ENCODE measurements at places on chromosomes 12 and 14.

- DNase-seq: no peak
Measured at GRCh38 chr12:13425766-13426165, 229.2 kb downstream of the EMP1 start.

GRCh38 chr12:94353130-94353529 lies 106.5 kb downstream of the CEP83 start:
- no peak for DNase-seq

DNA sequence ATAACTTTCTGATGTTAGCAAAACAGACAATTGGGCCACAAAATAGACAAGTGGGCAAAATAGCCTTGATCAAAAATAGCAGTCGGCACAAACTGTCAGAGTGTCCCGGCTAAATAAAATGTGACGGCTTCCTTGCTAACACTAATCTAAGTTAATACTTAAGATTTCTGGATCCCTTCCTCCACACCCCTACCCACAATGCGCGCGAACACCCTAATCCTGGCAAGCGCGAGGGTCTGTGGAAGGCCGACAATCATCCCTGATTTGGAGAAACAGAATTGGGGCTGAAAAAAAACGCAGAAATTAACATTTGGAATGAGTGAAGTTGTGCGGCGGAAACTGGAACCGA lies 489 bp downstream of the CEP290 start:
- DNase-seq: no peak

GRCh38 chr14:91380610-91381371 lies 36.8 kb downstream of the CCDC88C start:
- peak; percentile 81 for DNase-seq

DNA sequence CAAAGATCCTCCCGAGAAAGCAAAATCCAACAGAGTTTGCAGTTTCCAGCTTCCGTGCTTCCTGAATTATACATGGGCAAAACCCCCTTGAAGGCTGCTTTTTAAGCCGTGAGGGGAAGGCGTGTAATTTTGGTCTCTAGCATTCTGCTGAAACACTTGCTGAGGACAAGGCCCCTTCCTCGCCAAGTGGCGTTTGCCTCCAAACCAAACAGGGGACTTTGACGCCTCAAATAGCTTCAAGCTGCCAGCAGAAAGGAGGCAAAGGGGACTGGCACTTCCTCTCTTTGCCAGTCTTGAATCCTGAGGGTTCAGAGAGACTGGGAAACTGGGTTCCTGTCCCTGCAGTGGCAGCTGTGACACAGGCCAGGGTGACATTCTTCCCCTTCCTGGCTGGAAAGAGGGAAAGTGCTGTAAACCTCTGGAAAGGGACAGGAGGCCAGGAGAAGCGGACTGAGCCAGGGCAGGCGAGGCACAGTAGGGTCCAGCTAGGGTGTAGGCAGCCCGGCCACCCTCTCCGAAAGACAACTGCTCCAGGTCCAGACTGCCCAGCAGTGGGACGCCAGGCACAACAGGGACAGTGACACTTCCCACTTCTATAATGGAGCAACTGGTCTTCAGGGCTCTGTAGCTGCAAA lies 96.2 kb upstream of the MED13L start:
- no peak for DNase-seq

- DNase-seq: no peak
Measured at GRCh38 chr12:97321621-97322020, 141.0 kb upstream of the RMST start.

- no peak for DNase-seq
Measured at GRCh38 chr12:54692353-54692752, 44.2 kb upstream of the DCD start.

GRCh38 chr12:95179011-95179410 lies 38.3 kb downstream of the FGD6 start:
- no peak for DNase-seq

DNA sequence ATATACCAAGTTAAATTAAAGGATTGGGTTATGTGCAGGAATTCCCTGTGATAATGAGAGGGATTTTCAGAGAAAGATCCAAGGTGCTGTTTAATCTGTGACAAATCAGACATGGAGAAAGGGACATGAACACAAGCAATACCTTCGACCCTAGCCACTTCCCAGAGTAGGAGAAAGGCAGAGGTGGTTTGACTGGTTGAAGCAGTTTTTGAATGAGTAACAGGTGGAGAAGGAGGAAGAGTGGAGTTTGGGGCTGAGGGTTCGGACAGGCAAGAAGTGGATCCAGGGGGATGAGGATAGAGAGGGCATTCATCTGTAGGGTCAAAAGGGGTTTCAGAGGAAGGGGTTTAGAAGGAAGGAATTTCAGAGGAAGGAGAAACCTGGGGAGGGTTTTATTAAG lies 27.4 kb upstream of the A2M start:
- DNase-seq: no peak

DNA sequence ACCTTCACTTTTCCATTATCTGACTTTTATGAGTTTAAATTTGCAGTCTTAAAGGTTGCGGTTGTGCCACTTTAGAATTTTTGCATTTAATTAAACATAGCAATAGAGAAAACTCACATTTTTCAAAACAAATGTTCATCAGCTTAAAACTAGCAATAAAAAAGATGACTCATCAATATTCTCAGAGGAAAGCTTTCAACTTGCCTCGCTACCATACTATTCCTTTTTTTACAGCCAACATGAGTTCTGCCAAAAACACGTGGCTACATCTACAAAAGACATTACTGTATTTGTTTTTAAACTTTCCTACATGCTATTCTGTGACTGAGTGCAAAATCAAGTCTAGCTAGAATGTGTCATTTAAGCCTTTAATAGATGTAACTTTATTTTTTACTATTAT lies 497.1 kb downstream of the RPS29 start:
- DNase-seq: no peak

DNA sequence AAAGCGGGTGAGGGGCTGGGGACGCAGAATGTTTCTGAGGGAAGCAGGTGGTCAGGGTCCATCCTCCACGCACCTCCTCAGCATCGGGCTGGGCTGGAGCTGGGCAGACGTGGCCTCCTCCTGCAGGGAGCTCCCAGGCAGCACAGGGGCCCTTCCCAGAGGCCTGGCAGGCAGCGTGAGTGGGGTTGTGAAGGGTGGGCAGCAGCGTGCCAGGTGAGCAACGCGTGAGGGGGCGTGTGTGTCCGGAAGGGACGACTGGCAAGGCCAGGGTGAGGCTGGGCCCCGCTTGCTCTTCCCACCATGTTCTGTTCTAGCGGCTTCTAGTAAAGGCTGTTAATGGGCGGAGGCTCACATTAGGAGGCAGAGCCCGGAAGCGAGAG lies 17.1 kb downstream of the ANKRD9 start:
- DNase-seq: no peak

- no peak for DNase-seq
Measured at GRCh38 chr12:45731190-45731775, 1.8 kb downstream of the ARID2 start.

GRCh38 chr14:36716614-36717184 lies 55.0 kb downstream of the PAX9 start:
- DNase-seq: no peak

DNA sequence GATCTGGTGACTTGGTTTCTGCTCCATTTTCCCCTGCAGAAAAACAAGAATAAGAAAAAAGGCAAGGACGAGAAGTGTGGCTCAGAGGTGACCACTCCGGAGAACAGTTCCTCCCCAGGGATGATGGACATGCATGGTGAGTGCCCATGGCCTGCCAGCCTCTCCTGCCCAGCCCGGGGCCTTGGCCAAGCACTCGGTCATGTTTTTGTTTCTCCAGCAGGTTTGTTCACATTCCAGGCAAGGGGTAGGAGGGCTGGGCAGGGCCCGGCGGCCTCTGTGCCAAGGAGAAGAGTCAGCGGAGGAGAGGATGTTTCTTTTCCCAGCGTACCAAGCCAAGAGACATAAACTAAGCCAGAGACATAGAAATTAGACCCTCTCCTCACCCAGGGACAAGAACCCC lies 13.6 kb downstream of the BCL7A start:
- DNase-seq: no peak

DNA sequence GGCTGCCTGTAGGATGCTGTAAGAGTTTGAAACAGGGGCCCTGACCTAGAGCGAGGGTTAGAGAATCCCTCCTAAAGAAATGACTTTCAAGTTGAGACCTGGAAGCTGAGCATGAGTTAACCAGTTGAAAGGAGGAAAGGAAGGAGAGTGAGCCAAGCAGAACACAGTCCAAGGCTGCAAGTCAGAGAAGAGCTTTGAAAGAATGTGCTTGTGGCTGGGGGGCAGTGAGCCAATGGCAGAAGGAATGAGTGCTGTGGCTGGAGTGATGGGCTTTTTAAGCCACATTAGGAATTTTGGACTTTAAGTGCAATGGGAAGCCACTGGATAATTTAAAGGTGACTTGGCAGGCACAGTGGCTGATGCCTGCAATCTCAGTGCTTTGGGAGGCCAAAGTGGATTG lies 18.1 kb downstream of the CDKN1B start:
- no peak for DNase-seq

DNA sequence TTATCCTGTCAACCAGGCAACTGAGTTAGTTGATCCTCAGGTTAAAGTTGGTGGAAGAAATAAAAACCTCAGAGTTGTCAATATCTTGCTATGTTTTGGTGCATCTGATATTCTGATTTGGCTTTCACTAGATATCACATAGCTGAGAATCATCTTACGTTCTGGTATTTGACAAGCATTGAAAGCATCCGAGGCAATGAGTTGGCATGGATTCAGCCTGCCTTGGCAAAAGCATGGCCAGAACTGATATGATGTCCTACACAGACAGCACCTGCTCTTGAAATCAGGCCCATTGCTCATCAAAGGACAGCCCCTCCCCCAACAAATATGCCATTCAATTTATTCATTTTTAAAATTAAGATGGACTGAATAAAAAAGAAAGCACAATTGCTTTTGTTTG lies 320.7 kb upstream of the ATP2B1 start:
- DNase-seq: peak; percentile 67

- DNase-seq: peak; percentile 17
Measured at GRCh38 chr14:77615361-77616132, 890 bp downstream of the SPTLC2 start.

DNA sequence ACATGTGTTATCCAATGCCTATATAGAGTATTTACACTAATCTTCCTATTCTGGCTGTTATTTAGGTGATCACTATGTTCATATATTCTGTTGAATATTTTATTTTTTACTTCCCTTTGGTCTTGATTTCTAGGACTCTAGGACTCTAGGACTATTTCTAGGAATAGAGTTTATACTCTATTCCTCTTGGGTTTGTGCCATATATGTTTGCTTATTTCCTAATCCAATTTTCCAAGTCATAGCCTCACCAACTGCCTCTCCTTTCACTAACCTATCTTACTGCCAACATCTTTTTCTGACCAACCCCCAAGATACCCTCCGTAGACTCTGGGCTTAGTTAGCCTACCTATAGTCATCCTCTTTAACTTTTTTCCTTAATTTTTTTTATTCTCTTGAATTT lies 28.5 kb downstream of the ARF6 start:
- DNase-seq: no peak

DNA sequence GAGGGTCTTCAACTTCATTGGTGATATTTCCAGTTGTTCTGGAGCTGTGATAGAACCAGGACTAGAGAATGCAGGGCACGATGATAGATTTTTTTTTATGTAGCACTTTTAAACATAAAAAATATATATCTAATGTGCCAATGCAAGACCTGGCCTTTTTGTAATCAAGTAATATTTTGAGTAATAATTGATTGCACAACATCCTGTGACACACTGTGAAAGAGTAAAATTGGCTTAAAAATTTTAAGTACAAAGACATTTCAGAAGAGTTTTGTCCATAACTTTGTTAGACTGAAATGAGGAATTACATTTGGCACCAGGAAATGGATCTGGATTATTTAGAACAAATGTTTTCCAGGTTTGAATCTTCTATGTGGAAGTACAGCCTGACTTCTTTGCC lies 22.1 kb downstream of the PRKCH start:
- no peak for DNase-seq

GRCh38 chr12:29738365-29738764 lies 45.4 kb downstream of the TMTC1 start:
- peak; percentile 85 for DNase-seq

Measured in tongue (tissue), 3 donors.